ENCODE measurements at places on chromosomes 12 and 14.

DNA sequence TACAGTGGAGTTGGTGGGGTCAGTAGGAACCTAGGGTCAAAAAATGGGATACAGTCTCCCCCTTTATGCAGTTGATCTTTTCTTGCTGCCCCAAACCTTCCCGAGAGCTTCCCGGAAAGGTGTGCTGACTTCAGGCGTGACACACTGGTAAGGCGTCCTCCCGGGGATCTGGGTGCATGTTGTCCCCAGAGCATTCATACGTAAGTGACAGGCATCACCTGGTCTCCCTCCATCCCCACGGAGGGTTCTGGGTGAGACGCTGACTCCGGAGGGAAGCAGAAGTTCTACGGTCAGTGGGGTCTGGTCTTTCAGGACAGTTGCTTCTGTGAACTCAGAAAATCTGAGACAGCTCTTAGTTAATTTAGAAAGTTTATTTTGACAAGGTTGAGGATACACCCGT lies 159.6 kb upstream of the RTL1 start:
- DNase-seq, result no peak

DNA sequence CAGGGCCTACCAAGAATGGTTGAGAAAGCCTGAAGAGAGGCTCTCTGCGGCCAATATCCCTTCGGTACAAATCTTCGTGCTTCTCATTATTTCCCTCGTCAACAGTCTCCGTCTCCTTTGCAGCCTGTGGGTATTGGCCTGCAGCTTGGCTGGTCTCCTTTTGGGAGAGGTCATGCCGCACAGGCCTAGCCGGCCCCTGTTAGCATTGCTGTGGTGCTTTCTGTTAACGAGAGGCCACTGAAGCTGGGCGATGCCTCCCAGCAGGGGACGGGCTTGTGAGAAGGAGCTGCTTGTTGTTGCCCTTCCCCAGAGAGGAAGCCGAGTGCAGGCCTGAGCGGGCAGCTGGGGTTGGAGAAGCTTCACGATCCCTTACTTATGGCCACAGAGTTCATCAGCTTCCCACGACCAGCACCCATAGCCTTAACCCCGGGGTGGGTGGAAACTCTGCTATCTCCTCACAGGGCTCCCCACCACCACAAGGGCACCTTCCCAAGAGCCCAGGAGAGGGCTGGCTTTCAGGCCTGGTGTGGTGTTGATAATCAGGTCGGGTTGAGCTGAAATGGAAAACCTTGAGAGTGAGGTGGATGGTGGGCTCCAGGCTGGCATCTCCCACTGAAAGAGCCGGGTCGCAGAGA lies 228.6 kb downstream of the ZFP36L1 start:
- DNase-seq, result no peak

DNA sequence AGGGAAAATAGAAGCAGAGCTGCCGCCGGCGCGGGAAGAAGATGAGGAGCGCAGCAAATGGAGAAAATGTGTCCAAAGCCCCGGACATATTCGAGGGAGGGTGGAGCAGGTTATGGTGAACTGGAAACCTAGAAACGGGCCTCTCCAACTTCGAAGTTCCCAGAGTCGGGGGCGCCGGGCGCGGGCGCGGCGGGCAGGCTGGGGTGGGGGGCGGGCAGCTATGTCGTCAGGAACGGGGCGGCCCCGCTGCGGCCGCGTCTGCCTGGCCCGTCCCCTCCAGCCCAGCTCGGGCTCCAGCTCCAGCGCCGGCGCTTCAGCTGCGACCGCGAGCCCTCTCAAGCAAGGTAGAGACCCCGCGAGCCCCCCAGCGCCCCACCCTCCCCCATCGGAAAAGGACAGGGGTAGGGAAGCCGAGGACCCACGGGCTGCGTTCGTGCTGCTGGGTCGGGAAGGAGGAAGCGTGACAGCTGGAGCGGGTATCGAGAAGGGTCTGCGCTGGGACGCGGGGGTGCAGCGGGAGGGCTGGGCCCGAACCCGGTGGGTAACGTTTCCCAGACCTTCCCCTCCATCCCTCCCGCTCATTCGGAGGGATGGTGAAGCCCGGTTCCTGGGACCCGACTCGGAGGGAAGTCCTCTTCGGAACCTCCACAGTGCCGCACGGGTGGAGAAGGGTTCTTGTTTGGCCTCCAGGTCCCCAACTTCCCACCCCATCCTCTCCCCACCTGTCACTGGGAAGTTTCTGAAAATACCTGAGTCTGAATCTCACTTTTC lies 1.0 kb downstream of the DGKA start:
- no peak for DNase-seq

DNA sequence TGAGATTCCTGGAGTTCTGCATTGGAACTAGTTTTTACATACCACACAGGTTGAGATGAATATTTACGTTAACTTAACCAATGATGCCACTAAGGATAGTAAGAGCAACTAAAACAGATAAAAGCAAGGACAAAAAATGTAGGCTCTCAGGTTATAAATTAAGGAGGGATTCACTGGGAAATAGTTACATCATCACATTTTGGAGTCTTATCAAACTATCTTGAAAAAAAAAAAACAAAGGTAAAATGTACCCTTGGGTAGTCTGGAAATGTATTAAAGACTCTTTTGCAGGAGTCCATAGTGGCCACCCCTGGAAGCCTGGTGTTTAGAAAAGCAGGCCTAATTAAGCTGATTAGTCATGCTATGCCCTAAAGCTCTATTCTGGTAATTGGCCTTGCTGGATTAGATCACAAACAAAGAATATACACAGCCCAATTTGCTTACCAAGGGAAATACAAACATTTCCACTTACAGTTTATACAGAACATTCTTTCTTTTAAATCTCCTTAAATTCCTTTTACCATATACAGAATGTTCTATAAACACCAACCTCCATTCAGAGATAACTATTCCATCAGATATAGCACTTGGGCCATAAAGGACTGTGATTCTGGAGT lies 39.3 kb downstream of the SLC25A47 start:
- no peak for DNase-seq

- no peak for DNase-seq
Measured at GRCh38 chr12:49955899-49956662, 5.5 kb downstream of the AQP2 start.

GRCh38 chr12:22573181-22573580 lies 28.8 kb upstream of the C2CD5 start:
- DNase-seq, result no peak

DNA sequence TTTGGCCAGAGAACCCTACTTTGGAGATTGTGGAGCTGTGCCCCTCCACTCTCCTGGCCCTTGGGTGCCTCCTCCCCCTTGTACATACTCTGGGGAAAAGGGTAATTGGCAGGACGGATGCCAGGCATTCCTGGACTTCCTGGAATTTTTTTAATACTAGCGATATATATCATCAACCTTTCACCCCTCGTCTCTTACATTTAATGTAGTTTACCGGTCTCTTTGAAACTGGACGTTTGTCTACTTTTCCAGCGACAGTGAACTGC lies 767 bp upstream of the CRY1 start:
- DNase-seq, result no peak

DNA sequence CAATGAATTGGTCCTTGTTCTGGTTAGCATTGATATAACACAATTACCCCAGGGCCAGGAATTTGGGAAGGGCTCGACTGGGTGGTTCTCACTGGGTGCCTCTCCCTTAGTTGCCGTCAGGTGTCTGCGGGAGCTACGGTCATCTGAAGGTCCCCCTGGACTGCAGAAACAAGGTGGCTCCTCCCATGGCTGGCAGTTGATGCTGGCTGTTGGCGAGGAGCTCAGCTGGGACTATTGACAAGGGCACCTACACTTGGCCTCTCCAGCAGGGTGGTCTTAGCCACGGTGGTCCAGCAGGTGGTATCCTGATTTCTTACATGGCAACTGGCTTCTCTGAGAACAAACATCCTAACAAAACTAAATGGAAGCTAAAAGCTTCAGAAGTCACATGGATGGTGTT lies 41.0 kb upstream of the RGS6 start:
- no peak for DNase-seq

GRCh38 chr14:76820700-76821099 lies 5.5 kb upstream of the LRRC74A start:
- no peak for DNase-seq

GRCh38 chr14:54040846-54041245 lies 84.2 kb upstream of the BMP4 start:
- no peak for DNase-seq

GRCh38 chr12:50085615-50086072 lies 502 bp downstream of the SMARCD1 start:
- DNase-seq, result no peak

DNA sequence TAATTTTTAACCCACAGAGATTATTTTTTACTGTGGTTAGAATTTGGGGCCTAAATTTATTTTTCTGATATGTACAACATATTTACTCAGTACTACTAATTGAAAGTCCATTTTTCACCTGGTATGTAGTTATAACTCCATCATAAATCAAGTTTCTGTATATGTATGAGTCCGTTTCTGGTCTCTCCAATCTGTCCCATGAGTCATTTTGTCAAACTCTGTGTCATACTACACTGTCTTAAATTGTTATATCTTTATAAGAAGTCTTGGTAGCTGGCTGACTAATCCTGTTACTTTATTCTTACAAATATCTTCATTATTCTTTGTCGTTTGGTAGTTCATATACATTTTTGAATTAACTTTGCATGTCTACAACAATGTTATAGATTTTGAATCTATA lies 344.0 kb downstream of the PDZRN4 start:
- no peak for DNase-seq

GRCh38 chr12:110619534-110619953 lies 5.6 kb downstream of the TCTN1 start:
- no peak for DNase-seq

DNA sequence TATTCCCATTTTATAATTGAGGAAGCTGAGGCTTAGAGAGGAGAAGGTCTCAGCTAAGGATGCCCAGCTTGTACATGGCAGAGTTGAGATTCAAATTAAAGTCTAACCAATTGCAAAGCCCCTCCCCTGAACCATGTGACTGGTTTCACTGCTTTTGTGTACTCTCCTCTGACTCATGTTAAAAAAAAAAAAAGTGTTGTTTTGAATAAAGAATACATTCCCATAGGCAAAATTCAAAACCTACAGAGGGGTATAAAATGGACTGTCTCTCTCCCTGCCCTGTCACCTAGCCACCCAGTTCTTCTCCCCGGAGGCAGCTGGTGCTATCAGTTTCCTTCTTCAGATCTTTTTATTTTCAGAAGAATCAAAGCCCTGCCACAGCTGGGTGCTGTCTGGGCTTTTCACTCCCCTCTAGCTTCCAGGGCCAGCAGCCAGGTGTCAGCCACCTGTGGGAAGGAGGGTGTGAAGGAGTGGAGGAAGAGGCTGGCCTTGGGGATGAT lies 5.4 kb downstream of the PSMD9 start:
- no peak for DNase-seq

- DNase-seq, result no peak
Measured at GRCh38 chr12:131375972-131376345, 334.9 kb upstream of the SFSWAP start.

GRCh38 chr14:95311752-95312151 lies 8.0 kb downstream of the CLMN start:
- no peak for DNase-seq

- DNase-seq, result no peak
Measured at GRCh38 chr12:8698879-8699278, 1.1 kb downstream of the RIMKLB start.

- no peak for DNase-seq
Measured at GRCh38 chr12:82407481-82407880, 49.2 kb downstream of the METTL25 start.

GRCh38 chr14:103225476-103225875 lies 102.2 kb downstream of the TNFAIP2 start:
- no peak for DNase-seq

DNA sequence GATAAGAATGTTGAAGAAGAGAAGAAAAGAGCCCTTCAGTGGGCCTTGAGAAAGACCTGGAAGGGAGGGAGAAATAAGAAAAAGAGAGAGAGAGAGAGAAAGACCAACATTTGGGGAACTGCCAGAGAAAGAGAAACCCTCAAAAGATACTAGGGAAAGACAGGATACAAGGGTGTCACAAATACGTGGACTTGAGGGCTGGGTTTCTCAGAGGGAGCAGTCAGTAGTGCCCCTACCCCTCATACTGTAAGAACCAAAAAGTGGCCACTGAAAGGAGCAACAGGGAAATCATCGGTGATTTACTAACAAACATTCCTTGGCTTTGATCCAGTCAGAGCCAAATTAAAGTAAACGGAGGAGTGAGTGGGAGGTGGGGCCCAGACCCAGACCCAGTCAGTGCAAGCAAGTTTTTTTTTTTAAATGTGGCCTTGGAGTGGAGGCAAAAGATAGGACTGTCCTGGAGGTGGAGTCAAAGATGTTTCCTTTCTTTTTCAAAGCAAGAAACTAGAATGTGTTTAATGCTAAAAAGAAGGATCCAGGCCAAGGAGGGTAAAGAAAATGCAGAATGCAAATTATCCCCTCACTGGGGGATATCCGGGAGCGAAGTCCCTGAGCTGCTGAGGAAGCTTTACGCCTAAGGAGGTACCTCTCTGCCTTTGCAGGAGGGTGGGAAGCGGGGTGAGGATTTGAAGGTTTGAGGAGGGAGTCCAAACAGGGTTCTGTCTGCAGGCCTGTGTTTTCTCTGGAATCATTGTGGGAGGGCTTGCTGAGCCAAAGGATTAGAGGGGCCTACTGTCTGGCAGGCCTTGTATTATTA lies 143.5 kb upstream of the AMIGO2 start:
- no peak for DNase-seq

- no peak for DNase-seq
Measured at GRCh38 chr12:77382096-77382742, 316.9 kb upstream of the E2F7 start.

- no peak for DNase-seq
Measured at GRCh38 chr14:72462056-72462455, 431.8 kb downstream of the DPF3 start.

- no peak for DNase-seq
Measured at GRCh38 chr12:60107992-60108391, 512.2 kb downstream of the SLC16A7 start.

- no peak for DNase-seq
Measured at GRCh38 chr12:6364044-6364374, 11.4 kb downstream of the SCNN1A start.

DNA sequence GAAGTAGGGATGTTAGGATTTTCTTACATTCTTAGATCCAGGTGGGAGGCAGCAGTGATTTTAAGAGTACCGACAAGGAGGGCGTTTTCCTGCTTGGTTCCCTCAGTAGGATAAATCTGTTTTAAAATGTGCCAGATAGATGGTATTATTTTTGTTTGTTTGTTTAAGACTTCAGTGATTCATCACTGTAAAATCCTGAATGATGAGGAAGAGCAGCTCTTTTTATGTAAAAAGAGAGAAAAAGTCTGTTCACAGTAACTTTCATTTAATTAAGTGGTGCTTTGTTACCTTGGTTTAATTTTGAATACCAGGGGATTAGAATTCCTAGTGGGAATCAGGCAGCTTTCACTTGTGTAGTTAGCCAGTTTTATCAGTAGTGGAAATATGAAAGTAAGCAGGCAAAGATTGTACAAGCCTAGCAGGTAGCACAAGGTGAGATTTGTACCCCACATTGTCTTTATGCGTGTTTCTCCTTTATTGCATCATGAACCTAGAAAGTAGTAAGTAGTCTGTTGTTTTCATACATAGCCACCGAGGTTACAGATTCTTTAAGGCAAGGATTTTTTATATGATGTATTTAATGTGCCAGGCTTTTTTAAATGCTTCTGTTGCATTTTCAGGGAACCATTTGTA lies 349.6 kb downstream of the CCDC91 start:
- DNase-seq, result no peak

GRCh38 chr12:93080994-93081809 lies 152.1 kb upstream of the EEA1 start:
- DNase-seq, result no peak

Measured in stimulated activated CD4-positive, alpha-beta T cell treated with anti-CD3 and anti-CD28 coated beads, TNF-alpha, amount 100 ng/mL, for 4 hours (primary cell).